ENCODE measurements at places on chromosomes 13 and 19.

- DNase-seq, result no peak
These were observed 67.3 kb upstream of the SPRY2 start for GRCh38 chr13:80408270-80408669.

DNA sequence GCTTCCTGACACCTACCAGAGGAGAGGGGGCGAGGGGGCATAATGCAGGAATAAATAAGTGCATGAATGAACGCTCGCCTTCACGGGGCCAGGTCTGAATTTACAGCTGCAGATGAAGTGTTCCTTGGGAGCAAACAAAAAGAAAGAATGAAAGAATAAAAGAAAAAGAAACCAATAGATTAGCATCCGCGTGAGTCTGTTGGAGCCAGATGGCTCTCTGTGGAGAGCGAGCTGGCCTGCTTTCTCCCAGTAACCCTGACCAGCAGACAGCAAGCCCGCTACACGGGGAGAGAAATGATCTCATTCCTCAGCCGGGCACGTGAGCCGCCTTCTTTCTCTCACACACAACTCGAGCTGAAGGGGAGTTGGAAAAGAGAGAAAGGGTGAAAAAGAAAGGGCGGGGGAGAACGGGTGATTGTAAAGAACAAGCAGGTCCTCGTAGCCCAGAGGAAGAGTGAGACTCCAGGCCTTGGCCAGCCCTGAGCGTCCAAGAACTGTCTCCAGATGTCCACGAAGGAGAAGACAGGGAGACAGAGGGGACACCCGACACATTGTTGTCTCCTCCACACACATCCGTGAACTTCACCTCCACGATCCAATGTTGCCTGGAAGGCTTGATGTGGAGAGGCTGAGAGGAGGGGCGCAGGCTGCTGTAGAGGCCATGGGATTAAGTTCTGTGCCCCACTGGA is 81.4 kb downstream of the RNASEH2B start:
- DNase-seq, result no peak

- DNase-seq, result no peak
These were observed 537.6 kb downstream of the EFNB2 start for GRCh38 chr13:105997581-105998550.

DNA sequence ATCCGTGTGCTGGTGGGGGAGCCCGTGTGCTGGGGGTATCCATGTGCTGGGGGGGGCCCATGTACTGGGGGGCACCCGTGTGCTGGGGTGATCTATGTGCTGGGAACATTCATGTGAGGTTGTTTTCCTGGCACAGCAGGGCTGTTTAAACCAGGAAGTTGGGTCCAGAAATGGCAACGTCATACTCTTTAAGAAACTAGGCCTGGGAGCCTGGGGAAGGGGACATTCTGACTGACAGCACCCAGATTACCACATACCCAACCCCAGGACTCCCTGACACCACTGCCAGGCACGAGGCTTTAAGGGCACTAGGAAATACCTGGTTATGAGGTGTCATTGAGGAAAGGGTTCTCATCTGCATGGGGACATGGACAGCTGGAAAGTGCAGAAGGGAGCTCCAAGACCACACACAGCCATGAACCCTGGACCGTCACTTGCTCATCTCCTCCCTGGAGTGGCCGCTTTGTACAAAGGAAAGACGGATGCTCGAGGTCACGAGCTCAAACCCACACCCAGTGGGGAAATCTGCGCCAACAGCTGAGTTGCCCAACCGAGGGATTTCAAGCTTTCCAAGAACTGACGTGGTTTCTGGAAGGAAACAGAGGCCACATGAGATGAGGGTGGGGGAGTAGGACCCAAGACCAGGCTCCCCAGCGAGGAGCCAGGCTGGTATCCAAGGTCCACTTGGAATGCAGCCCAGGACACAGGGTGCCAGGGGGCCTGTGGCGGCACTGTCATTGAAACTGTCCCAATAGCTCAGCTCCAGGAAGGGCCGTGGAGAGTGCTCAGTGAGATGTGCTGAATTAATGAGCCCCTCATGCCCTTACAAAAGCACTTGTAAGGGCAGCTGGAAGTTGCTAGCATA is 40.9 kb downstream of the RAB20 start:
- DNase-seq, result no peak

DNA sequence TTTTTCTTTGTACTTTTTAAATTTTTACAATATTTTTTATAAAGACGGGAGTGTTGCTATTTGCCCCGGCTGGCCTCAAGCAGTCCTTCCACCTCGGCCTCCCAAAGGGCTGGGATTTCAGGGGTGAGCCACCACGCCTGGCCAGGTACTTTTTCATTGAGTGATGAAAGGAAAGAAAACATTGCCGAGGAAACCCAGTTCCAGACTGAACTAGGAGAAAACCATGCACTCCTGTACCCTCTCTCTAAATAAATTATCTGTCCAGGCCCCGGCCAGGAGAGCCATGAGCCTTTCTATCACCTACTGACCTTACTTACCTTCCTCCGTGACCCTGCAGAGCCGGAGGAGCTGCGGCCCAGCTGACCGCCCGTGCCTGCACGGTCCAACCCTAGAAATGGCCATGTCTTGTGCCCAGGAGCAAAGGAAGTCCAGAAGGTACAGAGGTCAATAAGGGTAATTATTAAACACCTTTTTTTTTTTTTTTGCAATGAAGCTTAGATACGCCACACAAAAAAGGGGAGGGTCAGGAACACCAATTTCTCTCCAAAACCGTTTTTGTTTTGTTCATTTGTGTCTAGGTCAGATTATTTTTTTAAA is at the start of gene SLC7A9:
SLC7A9 (minus strand) TSS at position 399 of the 597 bp plus-strand sequence. CDS start 1,233 bp downstream, outside the sequence.
- no peak for DNase-seq

- no peak for DNase-seq
These were observed 74.5 kb downstream of the PCCA start for GRCh38 chr13:100163375-100163774.

DNA sequence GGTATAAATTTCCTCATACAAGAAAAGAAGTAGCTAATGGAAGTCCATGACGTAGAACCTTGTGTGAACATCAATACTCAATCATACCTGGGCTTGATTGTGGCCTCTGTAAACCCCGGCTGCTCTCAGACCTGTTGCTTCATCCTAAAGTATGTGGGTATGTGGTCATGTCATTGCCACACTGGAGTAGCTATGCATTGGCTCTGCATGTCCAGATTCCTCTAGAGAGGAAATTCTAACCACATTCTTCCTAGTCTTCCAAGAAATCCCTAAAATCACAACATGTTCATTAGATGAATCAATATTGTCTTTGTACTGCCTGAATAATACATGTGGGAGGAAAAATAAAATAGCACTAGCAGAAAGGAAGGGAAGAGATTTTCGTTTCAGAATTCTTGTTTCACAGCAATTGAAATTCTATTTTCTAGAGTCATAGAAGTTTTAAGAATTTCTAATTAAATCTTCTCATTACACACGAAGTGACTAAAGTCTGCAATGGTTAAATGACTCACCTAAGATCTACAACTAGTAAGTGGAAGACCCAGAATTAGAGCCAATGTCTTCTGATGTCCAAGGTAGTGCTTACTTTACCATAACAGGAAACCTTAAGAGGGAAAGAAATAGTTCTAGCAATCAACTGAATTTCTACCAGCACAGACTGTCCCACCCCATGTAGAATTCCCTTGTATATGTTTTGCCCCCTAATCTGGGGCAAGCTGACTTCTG is 28.0 kb downstream of the RXFP2 start:
- DNase-seq, result no peak

- no peak for DNase-seq
These were observed 99.5 kb upstream of the SPATA13 start for GRCh38 chr13:24060993-24061392.

- no peak for DNase-seq
These were observed 1124.8 kb upstream of the PRR20A start for GRCh38 chr13:56015919-56016318.

GRCh38 chr19:46040952-46041500 is at the start of gene IGFL4:
TSS of gene IGFL4 (minus strand) at chr19:46041002. CDS start at chr19:46040962, 40 bp downstream.
- DNase-seq, result no peak

- DNase-seq, result no peak
These were observed 52.0 kb upstream of the C13orf46 start for GRCh38 chr13:114025714-114026431.

GRCh38 chr13:89846926-89847585 is 1500.4 kb upstream of the MIR17HG start:
- DNase-seq, result no peak

DNA sequence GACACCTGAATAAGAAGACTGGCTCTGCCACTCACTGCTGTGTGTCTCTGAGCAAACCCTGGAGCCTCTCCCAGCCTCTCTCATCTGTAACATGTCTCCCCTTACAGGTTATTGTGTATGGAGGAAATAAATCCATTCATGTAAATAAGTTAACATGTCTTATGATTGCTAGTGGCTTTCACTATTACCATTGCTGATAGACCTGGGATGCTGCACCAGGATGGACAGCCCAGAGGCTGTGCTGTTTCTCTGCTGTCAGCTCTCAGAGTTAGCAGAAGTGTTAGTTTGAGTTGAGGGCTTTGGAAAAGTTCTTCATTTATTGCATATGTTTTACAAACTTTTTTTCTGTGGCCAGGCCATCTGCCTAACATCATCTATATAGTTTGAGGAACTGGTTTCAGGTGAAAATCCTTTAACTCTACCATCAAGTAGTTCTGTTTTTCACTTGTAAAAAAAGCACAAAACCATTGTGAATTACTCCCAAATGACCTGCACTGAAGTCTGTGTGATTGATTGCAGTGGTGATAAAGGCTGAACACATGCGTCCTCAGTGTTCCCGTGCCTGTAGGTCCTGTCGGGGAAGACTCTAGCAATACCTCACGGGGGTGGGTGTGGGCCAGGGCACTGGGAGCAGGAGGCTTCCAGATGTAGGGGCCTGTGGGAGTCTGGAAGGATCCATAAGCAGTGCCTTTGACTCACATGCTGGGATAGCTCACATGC is 24.6 kb downstream of the MPHOSPH8 start:
- DNase-seq, result no peak

DNA sequence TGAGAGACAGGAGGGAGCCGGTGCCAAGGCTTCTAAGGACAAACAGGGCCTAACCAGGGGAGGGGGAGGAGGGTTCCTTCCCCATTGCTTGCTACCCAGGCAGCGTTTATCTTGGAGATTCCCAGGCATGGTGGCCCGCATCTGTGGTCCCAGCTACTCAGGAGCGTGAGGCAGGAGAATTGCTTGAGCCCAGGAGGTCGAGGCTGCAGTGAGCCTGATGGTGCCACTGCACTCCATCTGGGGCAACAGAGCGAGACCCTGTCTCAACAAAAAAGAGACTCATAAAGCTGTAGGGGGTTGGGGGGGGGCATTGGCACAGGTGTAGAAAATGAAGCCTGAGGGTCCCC is 11.4 kb downstream of the TIMM13 start:
- DNase-seq, result no peak

DNA sequence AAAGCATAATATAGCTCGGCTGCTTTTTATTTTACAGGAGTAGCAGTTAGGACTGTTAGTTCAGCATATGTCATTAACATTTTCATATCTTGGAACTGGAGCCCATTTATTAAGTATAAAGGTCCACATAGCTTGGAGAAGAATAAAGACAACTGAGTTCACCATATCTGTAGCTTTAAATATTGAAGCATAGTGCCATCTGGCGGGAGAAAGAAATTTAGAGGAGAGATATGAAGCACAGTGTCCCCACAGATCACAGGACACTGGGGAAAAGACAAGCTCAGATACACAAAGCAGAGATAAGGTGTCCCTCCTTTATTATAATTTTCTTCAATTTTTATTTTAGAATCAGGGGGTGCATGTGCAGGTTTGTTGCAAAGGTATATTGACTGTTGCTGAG is 104.7 kb upstream of the FREM2 start:
- no peak for DNase-seq

DNA sequence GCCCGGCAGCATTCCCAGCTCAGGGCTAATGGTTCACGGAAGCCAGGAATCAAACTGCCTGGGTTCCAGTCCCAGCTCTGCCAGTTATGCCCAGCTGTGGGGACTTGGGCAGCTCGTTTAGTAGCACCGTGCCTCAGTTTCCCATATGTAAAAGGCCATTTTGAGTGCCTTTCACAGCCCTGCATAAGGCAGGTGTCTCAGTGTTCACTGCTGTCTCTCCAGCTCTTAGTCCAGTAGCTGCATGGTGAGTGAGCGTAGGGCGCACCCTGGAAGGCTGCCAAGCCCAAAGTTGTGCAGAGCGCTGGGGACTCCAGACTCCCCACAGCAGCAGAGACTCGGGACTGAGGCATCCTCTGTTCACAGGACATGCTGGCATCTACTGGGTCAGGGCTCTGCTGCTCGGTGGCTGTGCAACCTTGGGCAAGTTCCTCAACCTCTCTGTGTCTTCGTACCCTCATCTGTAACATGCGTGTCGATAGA is 5.5 kb downstream of the RPL28 start:
- no peak for DNase-seq

- DNase-seq, result no peak
These were observed 2.8 kb downstream of the AP3D1 start for GRCh38 chr19:2148482-2149135.

DNA sequence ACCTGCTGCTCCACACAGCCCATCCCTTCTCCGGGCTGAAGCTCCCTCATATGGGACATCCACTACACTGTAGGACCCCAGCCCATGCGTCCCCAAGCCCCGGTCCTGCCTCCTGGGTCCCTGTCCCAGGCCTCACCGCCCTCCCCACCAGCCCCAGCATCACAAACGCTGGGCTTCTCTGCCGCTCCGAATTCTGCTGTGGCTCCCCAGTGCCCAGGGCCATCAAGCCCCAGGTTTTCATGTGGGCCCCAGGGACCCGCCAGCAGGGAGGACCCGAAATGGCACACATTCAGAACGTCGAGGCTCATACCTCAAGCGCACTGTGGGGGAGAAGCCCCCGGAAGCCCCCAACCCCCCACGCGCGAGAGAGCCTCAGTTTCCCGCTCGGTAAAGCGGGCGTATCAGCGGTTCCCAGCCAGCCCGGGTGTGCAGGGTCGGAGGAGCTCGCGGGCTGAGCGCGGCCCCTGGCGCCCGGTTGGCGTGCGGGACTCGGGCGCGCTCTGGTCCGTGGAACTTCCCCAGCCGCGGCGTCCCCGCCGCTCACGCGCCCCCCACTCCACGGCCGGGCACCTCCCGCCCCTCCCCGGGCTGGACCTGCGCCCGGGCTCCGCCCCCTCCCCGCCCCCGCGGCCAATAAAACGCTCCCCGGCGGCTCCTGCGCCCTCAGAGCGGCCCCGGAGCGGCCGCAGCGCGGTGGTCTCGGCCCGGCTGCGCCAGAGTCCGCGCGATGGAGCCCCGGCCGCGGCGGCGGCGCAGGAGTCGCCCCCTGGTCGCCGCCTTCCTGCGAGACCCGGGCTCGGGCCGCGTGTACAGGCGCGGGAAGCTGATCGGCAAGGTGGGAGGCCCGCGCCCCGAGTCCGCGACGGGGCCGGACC is at the start of gene PLK5:
PLK5 (plus strand) TSS at position 666 of the 875 bp plus-strand sequence. CDS start 2,920 bp downstream, outside the sequence.
- DNase-seq, result no peak
